ENCODE measurements at places on chromosomes 1 and 21. TPM values are rescaled to one million over a fixed set of nuclear protein-coding genes. Genes with fewer than 3 reads are reported as not detected.

The DNASE2B gene
- total RNA-seq: not detected

The CFAP126 gene
- not detected for total RNA-seq

The ADGRB2 gene
- 1.4 TPM for total RNA-seq

The CASZ1 gene
- 0.33 TPM for total RNA-seq

The RGS13 gene
- not detected for total RNA-seq

The CHI3L2 gene
- total RNA-seq: 3.1 TPM
